Ascending aorta (tissue), 2 donors: ENCODE measurements at places on chromosomes 7 and 10. TPM values are rescaled to one million over a fixed set of nuclear protein-coding genes. Genes with fewer than 3 reads are reported as not detected.

GRCh38 chr10:122310311-122311050 is 39.4 kb downstream of the BTBD16 start:
- no peak for DNase-seq
- H3K4me3 ChIP-seq, result no peak overlapping the region
- peaks cover 14% of the 10 kb centered on the region for H3K4me1 ChIP-seq
- H3K27me3 ChIP-seq, result no peaks in the 10 kb centered on the region
- no peaks in the 10 kb centered on the region for H3K36me3 ChIP-seq

DNA sequence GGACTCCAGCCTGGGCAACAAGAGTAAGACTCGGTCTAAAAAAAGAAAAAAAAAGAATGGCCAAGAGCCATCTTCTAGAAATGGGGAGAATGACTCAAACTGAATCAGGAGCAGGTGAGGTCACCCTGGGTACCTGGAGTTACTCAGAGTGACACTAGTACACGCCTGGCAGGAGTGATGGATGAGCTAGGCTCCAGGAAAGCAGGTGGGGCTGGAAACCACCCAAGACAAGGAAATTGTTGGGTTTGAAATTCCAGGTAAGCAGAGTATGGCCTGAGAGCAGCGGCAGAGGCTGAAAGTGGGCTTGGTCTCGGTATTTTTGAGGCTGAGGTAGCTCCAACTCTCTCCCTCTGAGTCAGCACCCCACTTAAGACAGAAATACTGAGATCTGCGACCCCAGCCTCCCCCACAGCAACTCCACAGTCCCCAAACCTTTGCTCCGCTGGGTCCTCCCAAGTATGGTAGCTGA is 18.5 kb downstream of the DDIT4 start:
- H3K4me3 ChIP-seq, result no peak overlapping the region
- no peak overlapping the region for H3K27ac ChIP-seq
- no peak for DNase-seq
- H3K4me1 ChIP-seq, result no peaks in the 10 kb centered on the region
- no peaks in the 10 kb centered on the region for H3K27me3 ChIP-seq
- H3K36me3 ChIP-seq, result no peaks in the 10 kb centered on the region

The TEX47 gene
- total RNA-seq, result not detected

DNA sequence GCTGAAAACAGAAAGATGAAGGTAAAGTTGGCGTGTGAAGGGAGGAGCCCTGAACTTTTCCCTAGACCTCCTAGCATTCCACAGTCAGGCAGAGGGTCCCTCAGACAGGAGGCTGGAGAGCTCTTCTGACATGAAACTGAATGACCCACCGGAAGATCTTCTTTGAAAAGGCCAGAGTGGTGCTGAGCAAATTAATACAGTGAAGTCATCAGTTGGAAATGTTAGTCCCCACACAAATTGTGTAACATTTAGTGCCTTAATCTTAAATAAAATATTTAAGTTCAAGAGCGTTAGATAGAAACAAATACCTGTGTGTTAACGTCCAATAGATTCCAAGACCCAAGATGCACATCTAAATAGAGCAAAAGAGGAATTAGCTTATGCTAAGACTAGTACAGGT is 49.0 kb upstream of the WNT16 start:
- no peaks in the 10 kb centered on the region for H3K27me3 ChIP-seq
- H3K4me3 ChIP-seq, result no peak overlapping the region
- H3K27ac ChIP-seq, result no peak overlapping the region
- H3K4me1 ChIP-seq, result no peaks in the 10 kb centered on the region
- no peak for DNase-seq

DNA sequence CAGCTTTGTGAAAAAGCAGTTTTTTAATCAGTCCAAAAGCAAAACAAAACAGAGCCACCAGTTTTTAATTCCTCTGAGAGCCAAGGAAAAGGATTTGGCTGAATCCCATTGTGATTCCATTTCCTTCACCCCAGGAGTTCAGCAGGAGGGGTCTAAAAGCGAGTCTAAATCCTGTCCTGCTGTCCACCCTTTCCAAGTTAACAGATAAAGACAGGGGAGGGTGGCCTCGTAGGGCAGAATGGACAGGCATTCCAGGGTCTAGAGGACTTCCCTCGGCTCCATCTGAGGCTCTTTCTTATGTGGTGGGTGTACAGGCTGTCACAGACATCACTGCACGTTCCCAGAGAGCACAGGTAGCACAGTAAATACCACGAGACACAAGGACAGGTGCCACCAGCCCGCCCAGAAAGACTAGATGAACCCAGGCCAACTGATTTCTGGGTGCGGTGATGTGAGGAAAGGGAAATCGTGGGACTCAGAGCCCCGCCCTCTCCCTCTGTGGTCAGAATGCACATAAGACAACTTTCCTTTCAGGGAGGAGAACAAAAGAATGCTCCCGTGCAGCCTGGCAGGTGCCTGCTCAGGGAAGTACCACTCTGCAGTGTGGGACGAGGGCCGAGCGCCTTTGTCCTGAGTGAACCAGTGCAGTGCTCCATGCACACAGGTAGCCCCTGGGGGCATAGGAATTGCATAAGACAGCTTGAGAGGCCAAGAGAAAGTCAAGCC is 119.7 kb downstream of the ABLIM1 start:
- H3K36me3 ChIP-seq, result no peaks in the 10 kb centered on the region
- no peaks in the 10 kb centered on the region for H3K27me3 ChIP-seq
- H3K27ac ChIP-seq, result no peak overlapping the region
- DNase-seq, result no peak
- no peak overlapping the region for H3K4me3 ChIP-seq

DNA sequence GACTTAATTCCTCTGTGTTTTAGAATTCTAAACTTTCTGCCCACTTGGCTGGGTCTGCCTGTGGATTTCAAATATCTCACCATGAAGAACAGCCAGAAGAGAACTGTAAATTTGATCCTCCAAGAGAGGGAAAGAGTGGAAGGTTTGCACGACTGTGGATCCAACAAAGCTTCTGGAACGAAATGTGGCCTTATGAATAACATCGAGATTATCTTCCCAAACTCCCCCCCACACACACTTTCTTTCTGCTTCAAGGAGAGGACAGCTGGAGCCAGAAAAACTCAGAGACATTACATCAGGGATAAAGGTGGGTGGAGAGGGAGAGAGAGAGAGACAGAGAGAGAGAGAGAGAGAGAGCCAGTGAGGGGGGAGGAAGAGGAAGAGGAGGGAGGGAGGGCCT is 570.1 kb upstream of the MGMT start:
- no peaks in the 10 kb centered on the region for H3K4me1 ChIP-seq
- no peaks in the 10 kb centered on the region for H3K27me3 ChIP-seq
- DNase-seq, result no peak
- H3K27ac ChIP-seq, result no peak overlapping the region
- no peaks in the 10 kb centered on the region for H3K36me3 ChIP-seq
- no peak overlapping the region for H3K4me3 ChIP-seq
